ENCODE measurements at places on chromosomes 2 and 18. TPM values are rescaled to one million over a fixed set of nuclear protein-coding genes. Genes with fewer than 3 reads are reported as not detected.

GRCh38 chr2:75403991-75404428 is 156.7 kb downstream of the EVA1A start:
- no peak for DNase-seq

Gene COBLL1
- 0.45 TPM for total RNA-seq

Gene HOXD4
- not detected for total RNA-seq

DNA sequence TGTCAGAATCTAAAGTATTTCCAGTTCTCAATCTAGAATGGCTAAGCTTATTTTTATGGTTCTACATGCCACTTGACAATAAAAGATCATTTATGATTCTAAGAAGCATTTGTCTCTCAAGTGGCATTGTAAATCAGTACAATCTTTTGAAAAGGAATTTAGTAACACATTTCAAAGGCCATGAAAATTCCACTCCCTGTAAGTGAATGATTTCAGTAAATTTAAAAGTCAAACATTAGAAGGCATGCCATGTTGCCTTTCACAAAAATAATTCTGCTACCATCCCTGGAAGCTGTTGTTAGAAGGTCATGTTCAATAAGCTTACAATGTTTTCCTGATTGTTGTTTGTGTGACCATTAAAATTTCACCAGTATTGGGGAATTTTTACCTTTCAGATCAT is 142.9 kb downstream of the RPIA start:
- DNase-seq: no peak

Gene CCDC85A
- total RNA-seq: not detected
